ENCODE measurements at places on chromosomes 4 and X.

DNA sequence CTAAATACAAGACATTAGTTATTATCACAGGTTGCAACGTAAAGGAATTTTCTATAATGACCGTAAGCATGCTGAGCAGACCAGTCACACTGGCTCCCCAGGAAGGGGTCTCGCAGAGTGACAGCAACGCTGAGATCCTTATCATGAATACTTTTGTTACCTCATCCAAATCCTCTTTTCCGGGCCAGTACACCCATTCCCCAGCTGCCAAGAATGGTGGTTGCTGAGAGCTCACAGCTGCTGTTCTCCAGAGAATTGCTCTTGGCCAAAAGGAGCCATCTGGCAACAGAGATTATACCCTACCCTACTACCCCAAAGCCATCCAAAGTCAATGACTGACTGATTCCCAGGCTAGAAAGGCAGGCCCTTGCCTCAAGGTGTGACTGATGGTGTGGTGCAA is 91.6 kb downstream of the FUNDC1 start:
- DNase-seq, result no peak

DNA sequence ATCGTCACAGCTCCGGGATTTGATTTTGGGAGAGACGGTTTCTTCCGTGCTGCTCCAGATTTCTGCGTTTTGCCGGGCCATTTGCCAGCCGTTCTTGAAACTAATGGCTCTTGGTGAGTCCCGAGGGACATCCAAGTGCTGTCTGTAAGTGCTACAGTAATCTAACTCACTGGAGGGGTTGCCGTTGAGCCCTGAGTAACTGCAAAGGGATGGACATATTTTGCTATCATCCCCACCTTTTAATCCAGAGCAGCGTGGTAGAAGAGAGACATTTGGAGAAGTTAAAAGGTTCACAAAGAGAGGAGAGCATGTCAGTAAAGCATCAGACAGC is 88.9 kb upstream of the PDLIM3 start:
- DNase-seq, result no peak

DNA sequence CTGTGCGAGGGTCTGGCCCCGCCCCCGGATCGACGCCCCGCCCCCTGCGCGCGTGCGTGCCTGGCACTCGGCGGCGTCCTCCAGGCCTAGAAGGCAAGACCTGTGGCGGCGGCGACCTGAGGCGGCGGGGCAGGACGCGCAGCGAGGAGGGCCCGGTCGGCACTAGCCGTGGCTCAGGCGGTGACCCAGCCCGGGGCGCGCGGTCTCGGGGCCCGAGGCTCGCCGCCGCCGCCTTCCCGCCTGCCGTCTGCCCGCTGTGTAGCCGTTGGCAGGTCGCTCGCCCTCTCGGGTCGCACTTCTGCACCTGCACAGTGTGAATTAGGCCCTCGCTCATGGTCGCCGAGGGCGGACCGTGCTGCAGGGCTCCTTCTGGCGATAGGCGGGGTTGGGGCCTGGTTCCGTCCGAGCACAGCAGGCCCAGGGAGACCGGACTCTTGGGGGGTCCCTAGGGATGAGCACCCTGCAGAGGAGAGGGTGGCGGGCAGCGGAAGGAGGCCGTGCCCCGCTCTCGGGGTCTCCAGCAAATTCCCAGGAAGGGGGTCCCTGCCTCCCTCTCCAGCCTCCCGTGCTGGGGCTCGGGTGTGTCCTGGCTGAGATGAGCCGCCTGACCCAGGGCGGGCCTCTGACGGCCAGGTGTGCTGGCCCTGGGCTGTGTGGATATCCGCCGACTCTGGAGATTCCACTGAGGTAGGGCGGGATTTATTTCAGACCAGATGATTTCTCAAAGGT is 557 bp upstream of the FAM53A start:
- DNase-seq, result no peak

DNA sequence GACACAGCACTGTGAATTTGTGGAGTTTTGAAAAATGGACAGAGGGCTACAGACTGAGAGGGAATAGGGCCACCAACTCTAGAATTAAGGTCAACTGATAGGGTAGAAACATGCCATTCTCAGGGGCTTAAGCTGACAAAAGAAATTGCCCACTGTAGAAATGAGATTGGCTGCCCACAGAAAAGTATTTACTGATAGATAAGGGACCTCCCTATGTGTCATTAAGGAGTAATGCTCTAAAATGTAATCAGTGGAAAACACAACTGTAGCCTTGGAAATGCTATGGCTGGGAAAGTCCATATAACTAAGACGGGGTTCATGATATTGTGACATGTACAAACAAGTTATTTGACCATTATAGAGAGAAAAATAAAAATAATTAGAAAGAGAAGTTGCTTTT is 4.6 kb downstream of the RTL9 start:
- no peak for DNase-seq

GRCh38 chr4:14446311-14446710 is 556.0 kb upstream of the CPEB2 start:
- no peak for DNase-seq

DNA sequence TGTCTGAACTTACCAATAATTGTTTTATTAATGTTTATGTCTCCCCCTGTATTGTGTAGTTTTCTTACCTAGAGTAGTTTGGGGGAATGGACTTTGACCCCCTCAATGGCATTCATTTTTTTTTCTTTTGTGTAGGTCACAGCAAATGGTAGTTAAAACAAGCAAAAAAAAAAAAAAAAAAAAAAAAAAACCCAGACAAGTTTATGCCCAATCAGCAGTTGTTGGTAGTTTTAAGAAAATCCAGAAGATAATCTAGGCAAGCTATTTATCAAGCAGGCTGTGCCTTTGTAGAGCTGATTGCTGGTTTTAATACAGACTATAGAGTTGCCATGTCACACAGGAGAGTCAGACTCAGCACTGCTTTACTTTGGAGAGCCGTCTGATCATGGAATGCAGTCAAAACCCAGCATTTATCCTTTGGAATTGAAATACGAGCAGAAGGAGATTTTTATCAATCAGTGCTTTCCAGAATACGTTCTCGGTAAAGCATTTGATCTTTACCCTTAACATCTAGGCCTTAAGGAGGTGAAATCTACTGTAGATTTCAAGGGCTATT is 16.6 kb downstream of the DCUN1D4 start:
- DNase-seq, result no peak

DNA sequence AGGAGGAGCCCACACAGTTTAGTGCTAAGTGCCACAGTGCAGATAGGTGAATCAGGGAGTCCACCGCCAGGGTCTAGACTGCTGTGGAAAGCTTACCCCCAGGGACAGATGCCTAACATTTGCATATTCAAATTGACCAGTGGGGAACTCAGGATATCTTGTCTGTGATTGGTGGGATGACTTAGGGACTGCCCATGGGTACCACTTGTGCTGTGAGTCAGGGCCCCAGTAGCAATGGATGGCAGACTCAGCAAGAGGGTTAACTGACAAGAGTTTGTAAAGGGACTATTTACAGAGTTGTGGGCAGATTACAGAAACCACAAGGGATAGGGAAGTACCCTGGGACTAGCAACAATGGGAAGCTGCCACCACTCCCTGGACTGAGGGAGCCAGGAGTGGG is 282.1 kb downstream of the BCOR start:
- no peak for DNase-seq

Measured in B cell (primary cell).